ENCODE measurements at places on chromosomes 3 and 15. TPM values are rescaled to one million over a fixed set of nuclear protein-coding genes. Genes with fewer than 3 reads are reported as not detected.

GRCh38 chr3:183548262-183548769 is 7.2 kb downstream of the KLHL6 start:
- no peak for DNase-seq

DNA sequence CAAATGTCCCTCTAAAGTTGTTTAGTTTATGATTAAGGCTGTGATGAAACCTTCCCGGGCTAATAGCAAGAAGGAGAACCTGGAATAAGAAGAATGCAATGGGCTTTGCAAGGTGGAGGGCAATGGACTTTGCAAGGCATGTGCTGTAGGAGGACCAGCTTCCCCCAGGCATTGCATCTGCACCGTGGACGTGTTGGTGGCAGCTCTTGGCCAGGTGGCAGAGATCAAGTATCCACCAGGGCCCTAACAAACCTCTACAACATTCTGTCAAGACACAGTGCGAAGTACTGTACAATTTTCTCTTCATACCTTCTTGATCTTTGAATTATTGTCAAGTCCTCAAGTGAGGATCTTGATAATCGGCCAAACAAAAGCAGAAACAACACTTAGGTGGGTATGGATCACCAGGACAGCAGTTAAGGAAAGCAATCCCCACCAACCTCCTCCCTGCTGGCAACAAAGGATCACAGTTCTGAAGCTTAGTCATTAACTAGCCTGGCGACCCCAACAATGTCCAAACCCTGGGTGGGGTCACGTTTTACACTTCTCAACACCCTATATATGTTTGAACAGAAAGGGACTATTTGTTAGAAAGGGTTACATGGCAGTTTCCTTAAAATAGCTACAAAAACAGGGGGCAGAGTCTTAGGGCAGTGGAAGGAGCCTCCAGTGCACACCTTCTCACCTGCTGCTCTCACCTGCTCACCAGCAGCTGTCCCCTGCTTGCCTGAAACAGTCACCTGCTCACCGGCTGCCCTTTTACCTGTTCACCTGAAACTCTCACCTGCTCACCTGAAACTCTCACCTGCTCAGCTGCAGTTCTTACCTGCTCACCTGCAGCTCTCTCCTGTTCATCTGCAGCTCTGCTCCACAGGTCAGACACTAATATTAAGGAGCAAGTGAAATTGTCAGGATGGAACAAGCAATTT is 137.9 kb upstream of the LIPC start:
- DNase-seq = no peak

- no peak for DNase-seq
Measured at GRCh38 chr3:113006359-113007056, 15.7 kb downstream of the GTPBP8 start.

DNA sequence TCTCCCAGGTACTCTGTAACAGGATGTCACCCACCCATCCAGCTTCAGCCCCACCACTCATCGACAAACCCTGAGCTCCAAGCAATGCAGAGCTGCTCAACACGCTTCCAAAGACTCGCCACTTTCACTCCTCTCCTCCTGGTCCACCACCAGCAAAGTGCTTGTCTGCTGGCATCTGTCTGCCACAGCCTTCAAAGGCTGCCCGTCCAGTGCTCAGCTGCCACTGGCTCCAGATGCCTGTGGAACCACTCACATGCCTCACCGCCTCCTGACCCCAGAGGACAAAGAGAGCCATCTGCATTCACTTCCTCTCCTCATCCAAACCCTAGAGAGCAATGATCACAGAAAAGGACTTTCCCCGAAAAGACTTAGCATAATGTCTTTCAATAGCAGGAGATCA is 109.5 kb upstream of the OCA2 start:
- DNase-seq = no peak

- no peak for DNase-seq
Measured at GRCh38 chr3:156983559-156983958, 157.4 kb downstream of the LEKR1 start.

DNA sequence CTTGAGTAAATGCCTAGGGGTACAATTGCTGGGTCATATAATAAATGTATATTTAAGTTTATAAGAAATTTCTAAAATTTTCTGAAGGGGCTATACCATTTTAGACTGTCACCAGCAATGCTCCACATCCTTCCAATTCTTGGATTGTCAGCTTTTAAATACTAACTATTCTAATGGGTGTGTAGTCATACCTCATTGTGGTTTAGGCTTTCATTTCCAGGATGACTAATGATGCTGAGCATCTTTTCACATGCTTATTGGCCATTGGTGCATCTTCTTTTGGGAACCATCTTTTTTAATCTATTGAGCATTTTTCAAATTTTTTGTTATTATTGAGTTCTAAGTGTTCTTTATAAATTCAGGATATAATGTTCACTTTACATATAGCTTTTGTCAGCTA is 52.5 kb upstream of the CORO2B start:
- no peak for DNase-seq

DNA sequence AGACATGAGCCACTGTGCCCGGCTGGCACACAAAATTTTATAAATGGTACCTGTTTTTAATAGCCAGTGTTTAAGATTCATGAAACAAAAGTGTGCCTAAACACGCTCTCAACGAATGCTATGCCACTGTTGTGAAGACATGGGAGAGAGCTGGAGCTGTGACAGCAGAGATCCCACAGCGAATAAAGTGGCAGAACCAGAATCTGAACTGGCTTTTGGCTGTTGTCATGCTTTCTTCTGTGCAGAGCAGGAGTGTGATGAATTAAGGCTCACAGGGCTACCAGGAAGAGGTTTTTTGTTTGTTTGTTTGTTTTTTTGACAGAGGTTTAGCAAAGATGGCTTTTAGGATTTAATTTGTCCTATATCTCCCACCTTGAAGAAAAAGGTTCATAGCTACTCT is 14.5 kb downstream of the PTPRG start:
- no peak for DNase-seq

DNA sequence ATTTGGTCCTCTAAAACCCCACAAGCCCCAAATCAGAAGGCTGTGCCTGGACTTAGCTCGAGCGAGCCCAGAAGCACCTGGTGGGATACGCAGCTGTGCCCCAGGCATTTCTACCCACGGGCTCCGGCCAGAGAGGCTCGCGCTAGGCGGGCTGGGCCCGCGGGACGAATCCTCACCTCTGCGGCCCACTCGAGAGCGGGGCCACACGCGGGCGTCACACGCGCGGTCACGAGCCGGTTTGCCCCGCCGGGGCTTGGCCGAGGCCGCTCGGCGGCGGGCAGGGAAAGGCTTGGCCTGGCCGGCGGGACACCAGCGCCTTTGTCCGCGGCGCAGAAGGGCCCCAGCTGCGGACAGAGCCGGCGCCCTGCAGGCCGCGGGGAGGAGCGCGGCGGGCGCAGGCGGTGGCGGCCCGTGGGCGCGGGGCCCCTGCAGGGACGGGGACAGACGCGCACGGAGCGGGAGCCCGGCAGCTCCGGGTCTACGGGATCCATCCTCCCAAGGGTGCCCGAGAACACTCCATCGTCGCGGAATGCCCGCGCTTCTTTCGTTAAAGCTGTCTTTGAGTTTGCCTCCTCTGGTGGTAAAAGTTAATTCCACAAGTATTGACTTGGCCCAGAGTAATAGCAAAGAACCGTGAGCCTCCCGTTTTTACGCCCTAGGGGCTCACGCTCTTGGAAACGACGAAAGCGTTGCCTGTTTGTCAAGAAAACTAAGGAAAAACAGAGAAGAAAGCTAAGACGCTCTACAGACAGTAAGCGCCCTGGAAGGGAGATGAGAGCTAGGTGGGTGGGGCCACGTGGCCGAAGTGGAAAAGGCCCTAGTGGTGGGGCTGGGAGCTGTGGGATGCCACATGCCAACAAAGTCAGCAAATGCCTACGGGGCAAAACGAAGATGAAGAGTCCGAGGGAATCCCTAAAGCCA is 26.4 kb downstream of the TYRO3 start:
- DNase-seq = no peak

- DNase-seq = no peak
Measured at GRCh38 chr3:115804713-115805119, 181.4 kb downstream of the GAP43 start.

GRCh38 chr15:87620393-87620792 is 636.1 kb downstream of the NTRK3 start:
- no peak for DNase-seq

GRCh38 chr3:26312816-26313215 is 309.8 kb upstream of the LRRC3B start:
- DNase-seq = no peak

DNA sequence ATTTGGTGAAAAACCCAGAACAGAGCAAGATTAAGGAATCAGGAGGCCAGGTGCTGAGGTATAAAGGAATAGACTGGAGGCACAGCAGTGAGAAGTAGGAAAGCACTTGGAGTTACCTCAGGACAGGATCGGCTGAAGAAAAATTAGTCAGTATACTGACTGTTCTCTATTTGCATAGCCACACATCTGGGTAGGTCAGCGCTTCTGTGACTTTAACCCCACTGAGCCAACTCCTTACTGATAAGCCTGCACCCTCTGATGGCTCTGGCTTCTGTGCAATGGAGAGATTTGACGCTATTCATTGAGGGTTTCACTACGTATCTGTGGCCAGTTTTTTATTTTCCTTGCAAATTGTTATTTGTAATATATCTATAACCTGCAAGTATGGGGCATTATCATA is 22.3 kb downstream of the MECOM start:
- no peak for DNase-seq

- DNase-seq = no peak
Measured at GRCh38 chr3:113825090-113825489, 13.5 kb upstream of the GRAMD1C start.

GRCh38 chr3:133158686-133159085 is 120.5 kb downstream of the TMEM108 start:
- DNase-seq = no peak

DNA sequence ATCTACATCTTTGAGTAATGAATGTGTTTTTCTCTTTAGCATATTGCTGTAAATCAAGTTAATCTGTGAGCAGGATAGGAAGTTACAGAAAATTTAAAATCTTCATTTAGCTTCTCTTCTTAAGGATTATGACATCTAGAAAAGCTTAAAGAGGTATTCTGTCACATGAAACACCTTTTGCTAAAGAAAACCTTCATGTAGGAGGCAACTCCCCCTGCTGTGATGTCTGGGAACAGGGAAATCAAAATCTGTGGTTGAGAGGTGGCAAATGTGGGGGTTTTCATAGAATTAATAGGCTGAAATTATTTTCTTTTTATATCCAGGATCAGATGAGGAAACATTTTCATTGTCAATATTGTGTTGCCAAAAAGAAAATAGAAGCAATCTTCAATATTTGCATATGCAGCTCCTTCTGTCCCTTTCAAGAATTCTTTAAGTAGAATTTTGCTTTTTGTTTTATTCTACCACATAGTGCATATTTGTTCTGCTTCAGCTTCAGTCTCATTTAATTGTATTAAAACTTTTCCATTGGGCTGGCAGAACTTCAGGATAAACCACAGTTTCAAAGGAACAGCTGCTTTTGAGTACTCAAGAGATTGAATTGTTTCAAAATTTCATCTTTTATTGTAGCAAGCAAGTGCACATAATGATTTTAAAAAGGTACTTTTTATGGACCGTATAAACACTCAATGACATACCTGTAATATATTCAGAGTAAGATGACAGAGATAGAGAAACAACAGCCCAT is 128.4 kb downstream of the RAP2B start:
- no peak for DNase-seq

DNA sequence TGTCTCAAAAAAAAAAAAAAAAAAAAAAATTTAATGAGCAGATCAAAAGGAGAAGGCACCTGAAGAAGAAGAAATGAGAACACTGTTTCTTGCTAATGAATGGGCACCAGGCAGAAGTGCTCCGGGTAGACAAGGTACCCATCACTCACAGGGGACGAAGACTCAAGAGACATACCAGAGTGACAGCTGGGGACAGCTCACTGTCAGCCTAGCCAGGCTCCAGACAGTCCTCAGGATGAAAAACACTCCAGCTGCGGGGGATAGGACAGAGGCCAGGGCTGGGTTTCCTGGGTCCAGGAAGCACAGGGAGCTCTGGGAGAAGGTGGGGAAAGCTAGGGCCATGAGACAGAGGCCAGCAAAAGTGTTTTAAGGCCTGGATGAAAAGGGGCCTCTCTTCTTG is 48.5 kb upstream of the PARL start:
- DNase-seq = no peak

DNA sequence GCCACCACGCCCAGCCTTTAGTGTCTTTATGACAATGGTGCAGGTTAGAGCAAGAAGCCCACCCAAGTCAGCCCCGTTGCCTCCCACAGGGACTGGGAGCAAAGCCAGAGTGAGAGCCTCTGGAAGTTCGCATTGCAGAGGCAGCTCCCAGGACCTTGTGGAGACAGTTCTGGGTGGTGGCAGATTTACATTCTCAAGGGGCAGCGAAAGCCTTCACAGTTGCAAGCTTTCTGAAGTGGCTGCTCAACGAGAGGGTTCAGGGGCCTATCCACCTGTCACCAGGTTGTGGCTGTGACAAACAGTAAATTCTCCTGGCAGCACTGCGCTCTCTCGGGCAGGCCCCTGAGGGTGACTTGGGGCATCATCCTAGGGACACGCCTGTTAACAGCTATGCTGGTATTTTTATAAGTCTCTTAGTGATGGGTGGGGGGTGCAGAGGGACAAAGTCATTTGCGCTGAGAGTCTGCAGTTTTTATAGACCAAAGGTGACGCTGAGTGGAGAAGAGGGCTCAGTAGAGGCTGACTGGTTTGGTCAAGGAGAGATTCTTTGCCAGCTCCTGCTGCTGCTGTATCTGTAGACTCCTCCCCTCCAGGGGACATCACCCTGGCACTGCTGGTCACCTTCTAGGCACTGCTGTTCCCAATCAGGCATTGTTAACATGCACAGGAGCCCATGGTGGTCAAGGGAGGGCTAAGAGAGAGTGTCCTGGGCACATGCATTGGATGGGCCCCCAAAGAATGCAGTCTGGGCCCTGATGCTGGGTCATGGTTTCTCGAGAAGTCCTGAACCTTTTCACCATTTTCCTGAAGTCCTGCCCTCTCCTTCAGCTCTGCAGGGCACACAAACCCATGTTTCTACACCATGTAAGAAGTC is 57.5 kb upstream of the KLF13 start:
- DNase-seq = no peak

DNA sequence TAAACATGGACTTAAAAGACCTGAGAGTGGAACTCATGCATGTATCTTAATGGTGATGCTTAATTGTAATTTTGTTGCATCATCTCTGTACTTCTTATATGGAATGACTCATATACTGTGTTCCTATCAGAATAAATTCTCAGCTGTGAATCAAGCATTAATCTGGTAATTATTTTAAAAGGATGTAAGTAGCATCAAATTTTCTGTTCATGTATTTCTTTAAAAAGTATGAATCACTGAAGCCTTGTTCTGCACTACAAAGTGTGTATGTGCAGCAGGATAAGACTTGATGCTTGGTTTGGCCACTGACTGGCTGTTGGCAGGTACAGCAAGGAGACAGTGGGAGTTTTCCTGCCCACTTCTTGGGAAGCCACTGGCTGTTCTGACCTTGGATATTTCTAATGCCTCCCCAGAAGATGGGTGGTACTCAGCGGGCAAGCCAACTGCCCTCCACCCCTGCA is 123.9 kb downstream of the ANO10 start:
- DNase-seq = no peak

CADPS gene
- total RNA-seq = 0.14 TPM

LMAN1L gene
- not detected for total RNA-seq

WHAMM gene
- total RNA-seq = 9.9 TPM

ADCY5 gene
- 104 TPM for total RNA-seq

LDHAL6B gene
- not detected for total RNA-seq

IL12A gene
- not detected for total RNA-seq

PCSK6 gene
- 8.8 TPM for total RNA-seq

SLC12A1 gene
- 0.85 TPM for total RNA-seq

TEX55 gene
- total RNA-seq = not detected

CPN2 gene
- total RNA-seq = not detected

IFT57 gene
- total RNA-seq = 35.7 TPM

GABRA5 gene
- total RNA-seq = not detected

SLC22A14 gene
- 0.41 TPM for total RNA-seq

LRRFIP2 gene
- 123 TPM for total RNA-seq

TSPAN3 gene
- 215 TPM for total RNA-seq

Measured in thoracic aorta (tissue), 2 donors.